Tongue (tissue), 3 donors: ENCODE measurements at places on chromosomes 11 and 22.

GRCh38 chr22:28710576-28711191, 30.9 kb downstream of the CHEK2 start:
- peak; percentile 55 for DNase-seq

GRCh38 chr11:111193924-111194490, 51.5 kb upstream of the POU2AF2 start:
- no peak for DNase-seq

DNA sequence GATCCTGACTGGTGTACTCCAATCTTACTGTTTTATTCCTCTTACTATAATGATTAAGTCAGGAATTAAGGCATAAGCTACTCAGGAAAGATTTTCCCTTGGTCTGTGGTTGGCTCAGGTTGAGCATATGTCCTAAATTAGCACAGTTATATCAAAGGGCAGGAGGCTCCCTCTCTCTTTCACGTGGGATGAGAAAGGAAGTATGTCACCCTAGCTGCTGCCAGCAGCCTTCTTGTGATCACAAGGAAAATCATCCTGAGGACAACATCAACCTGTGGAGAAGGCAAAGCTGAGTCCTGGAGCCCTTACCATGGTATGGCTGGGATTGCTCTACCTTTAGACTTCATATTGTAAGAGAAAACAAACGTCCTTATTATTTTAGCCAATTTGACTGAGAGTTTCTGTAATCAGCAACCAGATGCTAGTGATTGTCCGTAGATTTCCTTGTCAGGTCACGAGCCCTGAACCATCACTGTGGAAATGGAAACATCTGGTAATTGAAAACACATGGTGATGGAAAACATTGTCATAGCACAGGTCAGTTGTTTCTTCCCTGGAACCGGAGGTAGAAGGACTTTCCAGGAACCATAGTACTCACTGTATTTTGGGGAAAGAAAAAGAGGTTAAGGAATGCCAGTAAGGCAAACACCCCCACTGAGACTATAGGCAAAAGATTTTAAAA, 40.6 kb upstream of the DEUP1 start:
- peak; percentile 26 for DNase-seq

DNA sequence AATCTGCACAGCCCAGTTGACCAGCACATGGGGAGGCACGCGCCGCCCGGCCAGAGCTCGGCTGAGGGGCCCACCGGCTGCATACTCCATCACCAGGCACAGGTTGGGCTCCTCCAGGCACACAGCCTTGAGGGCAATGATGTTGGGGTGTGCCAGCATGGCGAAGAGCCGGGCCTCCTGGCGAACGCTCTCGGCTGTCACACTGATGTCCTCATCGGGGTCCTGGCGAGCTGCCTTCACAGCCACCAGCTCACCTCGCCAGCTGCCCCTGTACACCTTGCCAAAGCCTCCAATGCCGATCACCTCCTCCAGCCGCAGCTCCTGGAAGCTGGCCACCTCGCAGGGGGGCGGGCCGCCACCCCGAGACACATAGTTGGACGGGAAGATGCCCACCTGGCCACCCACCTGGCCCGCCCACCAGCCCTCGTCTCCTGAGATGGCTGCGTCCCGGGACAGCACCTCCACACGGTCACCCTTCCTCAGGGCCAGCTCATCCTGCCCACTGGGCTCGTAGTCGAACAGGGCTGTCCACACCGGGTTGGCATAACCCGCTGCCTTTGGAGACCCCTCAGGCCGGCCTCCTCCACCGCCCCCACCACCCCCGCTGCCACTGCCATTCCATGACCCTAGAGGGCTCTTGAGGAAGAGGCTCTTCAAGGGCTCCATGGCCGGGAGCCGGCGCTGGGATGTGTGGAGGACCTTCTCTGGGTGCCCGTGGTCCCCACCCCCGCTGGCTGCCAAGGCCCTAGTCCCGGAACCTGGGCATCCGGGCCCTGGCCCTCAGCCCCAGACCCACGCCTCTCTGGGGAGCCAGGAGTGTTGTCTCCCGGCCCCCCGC, 711 bp downstream of the MAP3K11 start:
- no peak for DNase-seq

DNA sequence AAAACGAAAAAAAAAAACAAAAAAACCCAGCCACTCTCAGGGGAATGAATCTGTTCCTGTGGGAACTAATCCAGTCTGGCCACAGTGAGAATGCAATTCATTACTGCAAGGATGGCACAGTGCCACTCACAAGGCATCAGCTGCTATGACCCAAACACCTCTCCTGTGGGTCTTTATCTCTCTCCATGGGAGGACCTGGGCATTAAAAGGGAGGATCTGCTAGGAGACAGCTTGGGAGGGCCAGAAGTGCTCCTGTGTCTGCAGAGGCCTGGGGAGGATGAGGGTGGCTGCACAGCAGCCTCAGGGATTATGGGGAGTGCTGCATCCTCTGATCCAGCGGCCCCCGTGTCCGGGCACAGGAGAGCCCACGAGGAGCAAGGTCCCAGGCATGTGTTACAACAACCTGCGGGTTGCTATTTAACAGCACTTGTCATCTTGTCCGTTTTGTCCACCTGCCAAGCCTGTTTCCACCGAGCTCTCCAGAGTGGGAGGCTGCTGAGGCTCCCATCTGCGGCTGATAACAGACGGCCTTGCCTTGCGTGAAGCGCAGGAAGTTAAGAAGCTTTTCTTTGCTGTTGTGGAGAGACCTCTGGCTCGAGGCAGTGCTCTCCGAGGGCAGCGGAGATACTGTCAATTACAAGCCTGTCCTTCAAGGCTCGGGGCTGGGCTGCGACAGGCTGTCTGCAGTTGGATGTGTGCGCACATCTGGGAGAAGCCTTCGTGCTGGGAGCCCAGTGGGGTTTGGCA, 97.7 kb downstream of the NXPE2 start:
- peak; percentile 25 for DNase-seq

- no peak for DNase-seq
These were observed 38.7 kb upstream of the TTLL12 start for GRCh38 chr22:43225609-43226008.

GRCh38 chr11:27381238-27381666, 18.2 kb upstream of the CCDC34 start:
- DNase-seq = no peak

DNA sequence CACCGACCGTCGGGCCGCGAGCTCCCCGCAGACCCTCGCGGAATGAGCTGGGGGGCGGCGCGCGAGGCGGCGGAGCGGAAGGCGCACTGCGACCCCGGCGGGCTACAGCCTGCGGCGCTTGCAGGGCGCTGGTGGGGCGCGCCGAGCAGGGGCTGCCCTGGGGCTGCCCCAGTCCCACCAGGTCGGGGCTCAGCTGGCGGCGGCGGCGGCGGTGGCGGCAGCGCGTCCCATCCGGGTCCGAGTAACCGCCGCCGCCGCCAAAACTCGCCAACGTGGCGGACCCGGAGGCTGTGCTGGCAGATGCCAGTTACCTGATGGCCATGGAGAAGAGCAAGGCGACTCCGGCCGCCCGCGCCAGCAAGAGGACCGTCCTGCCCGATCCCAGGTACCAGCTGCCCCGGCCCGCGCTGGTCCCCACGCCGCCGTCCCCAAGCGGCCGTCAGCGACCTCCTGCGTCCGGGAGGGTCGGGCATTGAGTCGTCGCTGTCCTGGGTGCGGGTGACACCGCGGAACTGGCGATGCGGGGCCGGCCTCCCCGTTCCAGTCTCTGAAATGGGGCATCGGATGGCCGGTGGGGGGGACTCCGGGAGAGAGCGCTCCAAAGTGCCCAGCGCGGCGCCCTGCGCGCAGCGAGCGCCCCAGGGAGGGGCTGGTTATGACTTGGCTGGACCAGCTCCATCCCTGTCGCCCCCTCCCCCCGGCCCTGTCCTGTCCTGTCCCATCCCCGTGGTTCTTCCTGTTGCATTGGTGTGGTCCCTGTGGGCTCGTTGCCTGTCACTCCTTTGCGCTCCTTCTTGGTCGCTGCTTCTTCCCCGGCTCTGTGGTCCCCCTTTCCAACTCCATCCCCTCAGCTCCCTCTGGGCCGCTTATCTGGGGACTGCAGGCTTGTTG, 63.5 kb downstream of the CRYBB2 start:
- DNase-seq = no peak

DNA sequence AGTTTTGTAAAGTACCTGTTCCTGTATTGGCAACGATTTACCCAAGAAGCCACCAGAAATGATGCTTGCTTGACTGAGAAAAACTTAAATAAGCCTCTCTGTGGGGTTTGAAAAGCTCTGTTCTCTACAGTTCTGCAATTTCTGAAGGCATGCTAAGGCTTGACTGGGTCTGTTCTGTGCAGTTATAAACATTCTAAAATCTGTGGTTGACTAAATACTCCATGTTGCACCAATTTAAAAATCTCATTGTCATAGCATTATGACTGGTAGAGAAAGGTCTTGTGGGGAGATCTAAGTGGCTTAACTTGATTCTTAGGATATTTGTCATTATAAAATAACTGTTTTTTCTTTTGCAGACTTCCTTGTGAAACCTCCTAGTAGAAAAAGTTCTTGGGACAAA, 73.7 kb downstream of the MTMR3 start:
- no peak for DNase-seq

DNA sequence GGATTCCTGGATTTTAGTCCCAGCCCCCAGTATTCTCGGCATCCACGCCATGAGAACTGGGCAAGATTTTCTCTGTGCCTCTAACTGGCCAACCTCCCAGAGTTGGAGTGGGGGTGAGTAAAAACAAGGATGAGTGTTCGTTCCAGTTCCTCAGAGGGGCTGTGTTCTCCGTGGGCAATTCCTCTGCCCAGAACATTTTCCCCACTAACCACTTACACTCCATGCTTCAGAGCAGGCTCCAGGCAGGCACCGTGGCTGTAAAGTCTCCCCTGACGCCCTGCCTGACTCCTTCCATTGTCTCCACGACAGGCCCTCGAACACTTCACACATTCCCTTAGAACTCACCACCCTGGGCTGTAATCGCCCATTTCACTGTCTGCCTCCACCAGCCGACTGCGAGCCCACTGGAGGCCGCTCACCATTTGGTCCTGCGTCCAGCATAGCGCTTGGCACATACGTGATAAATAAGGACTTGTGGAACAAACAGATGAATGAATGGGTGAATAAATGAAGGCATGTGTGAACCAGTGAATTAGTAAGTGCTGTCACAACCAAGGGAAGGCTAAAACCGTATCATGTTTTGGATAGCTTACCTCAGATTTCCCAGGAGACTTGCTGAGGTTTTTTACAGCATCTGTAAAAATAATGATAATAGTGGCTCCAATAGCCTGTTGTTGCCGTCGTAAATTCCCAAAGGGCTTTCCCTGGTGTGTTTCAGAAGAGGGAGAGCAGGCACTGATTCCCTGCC, 6.1 kb downstream of the APLNR start:
- no peak for DNase-seq

DNA sequence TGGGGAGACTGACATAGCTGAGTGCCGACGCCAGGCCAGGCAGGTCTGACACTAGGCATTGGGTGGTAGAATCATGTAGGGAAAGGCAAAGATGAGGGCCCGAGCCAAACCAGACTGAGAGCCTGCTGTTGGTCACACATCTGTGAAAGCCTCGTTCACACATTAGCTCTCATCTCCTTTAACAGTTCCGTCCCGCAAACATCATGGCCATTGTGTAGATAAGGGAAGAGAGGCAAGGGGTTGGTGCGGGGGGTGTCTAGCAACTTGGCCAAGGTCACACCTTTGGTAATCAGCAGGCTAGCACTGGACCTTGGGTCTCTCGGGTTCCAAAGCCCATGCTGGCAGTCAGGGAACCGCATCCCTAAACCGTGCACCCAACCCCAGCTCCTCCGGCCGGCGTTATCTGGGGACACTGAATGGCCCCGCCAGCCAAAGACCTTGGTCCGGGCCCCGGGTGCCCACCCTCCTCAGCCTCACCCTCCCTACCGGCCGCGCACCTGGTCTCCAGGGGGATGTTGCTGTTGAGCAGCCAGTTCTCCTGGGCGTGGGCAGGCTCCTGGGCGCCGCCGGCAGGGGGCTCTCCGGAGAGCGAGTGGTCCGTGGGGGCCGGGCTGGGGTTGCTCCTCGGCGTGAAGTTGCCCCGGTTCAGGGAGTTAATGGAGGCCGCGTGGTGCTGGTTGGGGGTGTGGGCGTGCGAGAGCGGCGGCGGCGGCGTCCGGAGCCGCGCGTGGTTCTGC, 328.3 kb upstream of the NARS2 start:
- DNase-seq = no peak

- DNase-seq = no peak
These were observed 5.3 kb upstream of the BRSK2 start for GRCh38 chr11:1384199-1384970.
